ENCODE measurements at places on chromosomes 11 and 22.

GRCh38 chr11:122192634-122193255 is 76.7 kb upstream of the BLID start:
- peak; percentile 64 for DNase-seq

DNA sequence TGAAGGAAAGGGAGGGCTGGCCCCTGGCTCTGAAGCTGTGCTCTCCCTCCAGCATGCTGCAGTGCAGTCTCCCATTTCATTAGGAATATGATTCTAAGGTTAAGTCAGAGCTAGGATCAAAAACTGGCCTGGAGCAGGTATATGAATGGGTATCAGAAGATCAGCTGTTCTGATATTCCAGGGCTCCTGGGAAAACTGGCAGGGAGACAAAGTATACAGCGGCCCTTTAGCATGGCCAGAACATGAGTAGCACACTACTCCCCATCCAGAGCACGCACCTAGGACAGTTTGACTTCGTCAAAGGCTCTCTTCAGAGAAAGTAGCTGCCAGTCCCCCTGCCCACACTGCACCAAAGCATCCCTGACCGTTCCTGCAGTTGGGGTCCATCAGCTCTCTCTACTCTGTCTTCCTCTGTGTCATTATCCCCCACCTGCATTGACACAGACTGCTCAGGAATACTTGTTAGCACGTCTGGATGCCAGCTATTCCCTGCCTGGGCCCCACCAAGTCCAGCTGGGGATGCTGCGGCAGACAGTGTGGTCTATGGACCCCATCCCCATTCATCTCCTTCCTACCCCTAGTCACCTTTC is 4.0 kb upstream of the FCHSD2 start:
- DNase-seq, result no peak

- DNase-seq, result no peak
Observed at GRCh38 chr11:74849525-74850391, 99.1 kb downstream of the XRRA1 start.

DNA sequence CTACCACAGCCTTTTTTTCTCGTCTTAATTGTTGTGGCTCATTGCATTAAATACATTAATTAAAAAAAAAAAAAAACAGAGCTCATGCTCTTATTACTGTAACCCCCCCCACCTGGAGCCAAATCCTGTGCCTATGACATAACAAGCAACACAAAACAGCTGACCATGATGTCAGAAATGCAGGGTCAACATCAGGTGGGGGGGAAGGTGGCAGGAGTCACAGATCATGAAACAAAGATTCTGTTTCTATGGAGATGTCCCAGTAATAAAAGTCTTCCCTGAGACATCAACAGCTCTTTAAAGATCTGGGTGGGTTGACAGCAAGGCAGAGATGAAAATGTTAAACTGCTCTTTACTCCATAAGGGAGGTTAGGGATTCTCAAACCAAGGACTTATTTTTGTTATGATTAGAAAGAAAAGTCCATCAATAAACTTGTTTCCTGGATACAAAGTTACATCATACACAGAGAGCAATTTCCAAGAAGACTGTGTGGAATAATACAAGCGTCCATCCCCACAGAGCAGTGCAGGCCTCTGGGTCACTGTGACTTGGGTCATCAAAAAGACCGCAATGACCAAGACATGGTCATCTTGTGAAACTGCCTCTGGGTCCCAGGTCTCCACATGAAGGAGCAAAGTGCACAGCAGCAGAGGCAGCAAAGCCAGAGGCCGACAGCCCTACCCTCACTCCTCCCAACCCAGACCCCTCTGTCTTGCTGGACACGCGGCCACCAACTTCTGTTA is 42.7 kb upstream of the CYP2D6 start:
- DNase-seq, result no peak

DNA sequence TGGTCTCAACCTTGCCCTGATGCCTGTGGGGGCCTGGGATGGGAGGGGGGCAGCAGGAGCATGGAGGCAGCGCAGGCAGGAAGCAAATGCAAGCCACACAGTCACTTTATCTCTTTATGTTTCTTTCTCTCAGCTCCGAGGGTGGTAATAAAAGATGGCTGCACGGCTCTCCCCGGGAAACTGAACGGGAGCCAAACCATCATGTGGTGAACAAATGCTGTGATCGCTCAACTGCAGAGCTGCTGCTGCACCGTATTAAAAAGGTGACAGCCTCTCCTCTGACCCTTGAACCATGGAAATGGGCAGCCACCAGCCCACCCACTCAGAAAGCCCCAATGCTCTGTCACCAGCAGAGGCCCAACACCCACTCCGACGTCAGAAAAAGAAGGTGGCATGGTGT is 110.0 kb downstream of the TIMP3 start:
- no peak for DNase-seq

DNA sequence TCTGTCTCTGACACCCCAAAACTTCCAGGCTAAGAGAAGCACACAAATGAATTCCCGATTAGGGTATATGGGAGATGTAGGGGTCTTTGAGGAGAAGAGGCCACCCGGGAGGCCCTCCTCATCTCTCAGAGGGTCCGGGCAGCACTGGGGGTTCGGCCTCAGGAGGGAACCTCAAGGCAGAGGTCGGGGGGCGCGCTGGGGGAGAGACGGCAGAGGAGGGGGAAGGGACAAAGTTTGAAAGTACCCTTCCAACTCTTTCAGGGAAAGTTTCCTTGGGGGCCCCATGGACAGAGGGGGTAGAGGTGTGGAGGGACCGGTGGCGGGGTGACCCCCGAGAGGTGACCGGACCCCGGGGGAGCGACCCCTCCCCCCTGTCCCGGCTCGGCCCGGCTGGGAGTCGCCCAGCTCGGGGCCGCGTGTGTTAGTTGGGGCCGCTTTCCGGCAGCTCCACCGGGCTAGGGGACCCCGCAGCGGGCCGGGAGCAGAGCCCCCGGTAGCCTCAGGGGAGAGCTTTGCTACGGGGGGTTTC is 3.3 kb upstream of the GCAT start:
- DNase-seq, result no peak

DNA sequence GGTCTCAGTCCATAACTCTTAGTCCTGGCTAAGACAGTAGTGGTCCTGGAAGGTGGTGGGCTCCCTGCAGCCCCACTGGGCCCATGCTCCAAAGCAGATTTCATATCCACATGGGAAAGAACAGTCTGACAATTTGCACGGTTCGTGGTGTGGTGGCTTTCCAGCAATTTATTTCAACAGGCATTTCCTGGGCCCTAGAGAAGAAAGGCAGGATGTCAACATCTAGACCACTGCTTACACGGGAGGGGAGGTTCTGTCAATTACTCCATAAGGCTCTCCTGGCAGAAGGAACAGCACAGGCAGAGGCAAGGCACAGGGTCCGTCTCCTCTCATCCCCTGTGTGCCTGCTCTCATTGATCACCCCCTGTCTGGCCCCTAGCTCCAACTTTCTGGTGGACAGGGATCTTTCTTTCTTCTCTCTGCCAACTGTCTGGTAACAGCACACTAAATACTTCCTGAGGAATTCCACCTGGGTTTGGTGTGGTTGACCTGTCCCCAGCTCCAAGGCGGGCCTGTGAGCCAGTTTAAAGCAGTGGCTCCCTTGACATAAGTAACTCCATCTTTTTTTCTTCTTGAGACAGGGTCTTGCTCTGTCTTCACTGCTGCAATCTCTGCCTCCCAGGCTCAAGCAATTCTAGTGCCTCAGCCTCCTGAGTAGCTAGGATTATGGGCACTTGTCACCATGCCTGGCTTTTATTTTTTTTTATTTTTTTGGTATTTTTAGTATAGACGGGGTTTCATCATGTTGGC is 5.1 kb upstream of the A4GALT start:
- DNase-seq, result no peak

DNA sequence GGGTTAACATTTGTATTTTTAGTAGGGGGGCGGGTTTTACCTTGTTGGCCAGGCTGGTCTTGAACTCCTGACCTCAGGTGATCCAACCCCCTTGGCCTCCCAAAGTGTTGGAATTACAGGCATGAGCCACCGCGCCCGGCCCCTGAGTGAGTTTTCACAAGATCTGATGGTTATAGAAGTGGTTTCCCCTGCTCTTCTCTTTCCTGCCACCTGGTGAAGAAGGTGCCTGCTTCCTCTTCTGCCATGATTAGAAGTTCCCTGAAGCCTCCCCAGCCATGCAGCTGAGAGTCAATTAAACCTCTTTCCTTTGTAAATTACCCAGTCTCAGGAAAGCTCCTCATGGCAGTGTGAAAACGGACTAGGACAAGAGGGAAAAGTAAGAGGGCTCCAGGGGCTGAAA is 259.1 kb upstream of the PLET1 start:
- DNase-seq, result no peak

GRCh38 chr11:125384825-125385224 is 111.2 kb downstream of the FEZ1 start:
- no peak for DNase-seq

DNA sequence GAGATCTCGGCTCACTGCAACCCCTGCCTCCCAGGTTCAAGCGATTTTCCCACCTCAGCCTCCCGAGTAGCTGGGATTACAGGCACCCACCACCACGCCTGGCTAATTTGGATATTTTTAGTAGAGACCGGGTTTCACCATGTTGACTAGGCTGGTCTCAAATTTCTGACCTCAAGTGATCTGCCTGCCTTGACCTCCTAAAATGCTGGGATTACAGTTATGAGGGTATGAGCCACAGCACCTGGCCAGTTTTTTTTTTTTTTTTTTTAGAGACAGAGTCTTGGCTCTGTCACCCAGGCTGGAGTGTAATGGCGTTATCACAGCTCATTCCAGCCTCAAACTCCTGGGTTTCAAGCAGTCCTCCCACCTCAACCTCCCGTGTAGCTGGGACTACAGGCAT is 54.9 kb upstream of the PRR5 start:
- DNase-seq, result no peak

GRCh38 chr11:8067567-8067928 is 13.5 kb upstream of the TUB start:
- no peak for DNase-seq
